ENCODE measurements at places on chromosomes 16 and 17. TPM values are rescaled to one million over a fixed set of nuclear protein-coding genes. Genes with fewer than 3 reads are reported as not detected.

DNA sequence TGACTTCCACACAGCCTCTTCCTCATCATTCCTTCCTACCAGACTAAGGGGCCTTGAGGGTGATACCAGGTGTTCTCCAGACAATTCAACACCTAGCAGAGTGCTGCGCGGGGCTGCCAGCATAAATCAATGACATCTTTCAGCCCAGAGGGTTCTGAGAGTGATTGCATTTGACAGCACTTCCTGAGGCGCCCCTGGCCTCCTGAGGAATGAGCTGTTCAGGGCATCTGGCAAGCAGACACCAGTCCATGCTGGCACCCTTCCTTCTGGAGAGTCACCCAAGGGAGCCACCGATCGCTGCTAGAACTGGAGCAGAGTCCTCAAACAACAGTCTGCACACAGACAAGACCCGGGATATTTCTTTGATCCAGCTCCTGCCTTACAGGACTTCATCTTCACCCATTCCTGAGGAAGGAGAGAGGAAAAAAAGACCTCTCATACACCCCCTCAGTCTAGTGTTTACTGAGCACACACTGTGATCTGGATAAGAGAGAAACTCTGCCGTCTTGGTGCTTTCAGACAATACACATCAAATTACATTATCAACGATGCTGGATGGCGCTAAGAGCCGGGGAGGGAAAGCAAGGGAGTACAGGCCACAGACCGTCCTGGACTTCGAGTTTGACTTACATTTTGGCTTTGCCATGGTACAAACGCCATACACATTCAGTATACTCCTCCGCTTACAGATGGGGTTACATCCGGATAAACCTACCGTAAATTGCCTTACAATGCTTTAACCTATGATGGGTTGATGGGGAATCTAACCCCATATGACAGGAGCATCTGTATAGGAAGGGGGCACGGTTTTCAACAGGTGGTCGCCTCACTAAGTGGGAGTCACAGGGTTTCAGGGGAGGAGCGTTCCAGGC, 23.0 kb downstream of the NPTX1 start:
- no peak for DNase-seq
- H3K4me1 ChIP-seq, result peaks cover 4% of the 10 kb centered on the region
- H3K27ac ChIP-seq, result no peak overlapping the region
- H3K4me3 ChIP-seq, result peak overlapping the region; percentile 87
- no peaks in the 10 kb centered on the region for H3K27me3 ChIP-seq
- no peaks in the 10 kb centered on the region for H3K36me3 ChIP-seq

Gene SPAG7
- 85.3 TPM for total RNA-seq

Gene SPN
- total RNA-seq, result 2.1 TPM

DNA sequence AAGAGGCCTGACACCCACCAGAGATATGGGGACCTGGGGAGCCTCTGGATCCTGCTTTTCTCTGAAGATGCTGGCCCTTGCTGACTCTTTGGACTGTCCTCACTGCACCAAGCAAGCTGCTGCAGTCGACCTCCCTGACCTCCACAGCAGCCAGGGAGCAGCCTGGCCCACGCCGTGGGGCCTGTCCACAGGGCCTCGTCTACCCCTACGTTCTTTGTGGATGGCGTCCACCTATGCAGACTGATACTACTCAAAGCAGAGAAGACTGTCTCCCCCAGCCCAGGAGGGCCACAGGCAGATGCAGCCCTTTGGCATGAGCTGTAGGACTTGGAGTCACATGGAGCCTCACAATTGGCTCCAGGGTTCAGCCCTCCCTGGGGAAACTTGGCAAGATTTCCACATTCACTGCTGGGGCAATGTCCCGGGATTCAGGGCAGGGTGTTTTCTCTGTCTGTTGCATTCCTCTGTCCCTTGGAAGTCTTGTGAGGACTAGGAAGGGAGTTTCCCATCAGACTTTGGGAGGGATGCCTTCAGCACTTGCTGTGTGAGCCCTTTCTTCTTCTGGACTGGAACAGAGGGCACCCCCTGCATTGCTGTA, 152.2 kb downstream of the NTN1 start:
- H3K4me1 ChIP-seq, result peaks cover 14% of the 10 kb centered on the region

DNA sequence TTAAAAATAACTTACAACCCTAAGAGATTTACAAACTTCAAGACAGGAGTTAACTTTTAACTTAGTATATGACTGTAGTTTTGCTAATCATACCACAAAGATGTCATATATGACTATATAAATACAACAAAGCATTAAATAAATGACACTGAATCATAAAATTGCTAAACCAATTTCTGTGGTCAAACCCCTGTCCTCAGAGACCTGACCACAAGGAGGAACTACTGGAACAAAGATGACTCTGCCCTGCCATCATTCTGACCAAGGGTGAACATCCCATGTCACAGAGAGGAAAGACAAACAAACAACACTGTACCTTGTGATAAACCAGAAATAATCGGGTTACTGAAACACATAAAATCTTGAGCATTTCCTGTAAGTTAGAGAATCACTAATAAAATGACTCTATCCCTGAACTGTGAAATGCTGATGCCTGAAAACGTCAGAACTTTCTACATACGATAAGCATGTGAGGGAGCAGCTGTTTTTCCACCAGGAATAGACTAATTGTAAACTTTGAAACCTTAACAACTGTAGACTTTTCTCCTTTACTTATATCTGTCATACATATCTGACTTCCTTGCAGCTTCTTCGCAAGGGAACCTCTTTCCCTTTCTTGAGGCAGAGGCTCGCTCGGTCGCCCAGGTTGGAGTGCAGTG, 47.9 kb downstream of the WDR59 start:
- H3K27ac ChIP-seq, result no peak overlapping the region
- no peaks in the 10 kb centered on the region for H3K4me1 ChIP-seq
- H3K4me3 ChIP-seq, result no peak overlapping the region
- peaks cover 22% of the 10 kb centered on the region for H3K36me3 ChIP-seq
- no peak for DNase-seq

- peaks cover 7% of the 10 kb centered on the region for H3K4me1 ChIP-seq
- no peaks in the 10 kb centered on the region for H3K27me3 ChIP-seq
- no peak overlapping the region for H3K4me3 ChIP-seq
- no peak overlapping the region for H3K27ac ChIP-seq
- no peaks in the 10 kb centered on the region for H3K36me3 ChIP-seq
Measured at GRCh38 chr17:77320485-77321256, 179.9 kb downstream of the SEC14L1 start.

Gene KRT32
- not detected for total RNA-seq

Gene SPNS2
- total RNA-seq, result 2.3 TPM

GRCh38 chr17:40260528-40260927, 27.2 kb upstream of the CDC6 start:
- H3K27ac ChIP-seq, result no peak overlapping the region
- no peak for DNase-seq
- peaks cover 28% of the 10 kb centered on the region for H3K36me3 ChIP-seq
- no peaks in the 10 kb centered on the region for H3K4me1 ChIP-seq
- no peaks in the 10 kb centered on the region for H3K27me3 ChIP-seq

Gene MT1X
- total RNA-seq, result 293 TPM

GRCh38 chr17:73589363-73589980, 54.8 kb downstream of the SDK2 start:
- no peak overlapping the region for H3K27ac ChIP-seq
- DNase-seq, result no peak
- H3K27me3 ChIP-seq, result no peaks in the 10 kb centered on the region
- H3K36me3 ChIP-seq, result no peaks in the 10 kb centered on the region

- H3K36me3 ChIP-seq, result no peaks in the 10 kb centered on the region
- no peak for DNase-seq
- no peaks in the 10 kb centered on the region for H3K27me3 ChIP-seq
- H3K27ac ChIP-seq, result no peak overlapping the region
Measured at GRCh38 chr17:50081757-50082156, 13.4 kb upstream of the PDK2 start.

DNA sequence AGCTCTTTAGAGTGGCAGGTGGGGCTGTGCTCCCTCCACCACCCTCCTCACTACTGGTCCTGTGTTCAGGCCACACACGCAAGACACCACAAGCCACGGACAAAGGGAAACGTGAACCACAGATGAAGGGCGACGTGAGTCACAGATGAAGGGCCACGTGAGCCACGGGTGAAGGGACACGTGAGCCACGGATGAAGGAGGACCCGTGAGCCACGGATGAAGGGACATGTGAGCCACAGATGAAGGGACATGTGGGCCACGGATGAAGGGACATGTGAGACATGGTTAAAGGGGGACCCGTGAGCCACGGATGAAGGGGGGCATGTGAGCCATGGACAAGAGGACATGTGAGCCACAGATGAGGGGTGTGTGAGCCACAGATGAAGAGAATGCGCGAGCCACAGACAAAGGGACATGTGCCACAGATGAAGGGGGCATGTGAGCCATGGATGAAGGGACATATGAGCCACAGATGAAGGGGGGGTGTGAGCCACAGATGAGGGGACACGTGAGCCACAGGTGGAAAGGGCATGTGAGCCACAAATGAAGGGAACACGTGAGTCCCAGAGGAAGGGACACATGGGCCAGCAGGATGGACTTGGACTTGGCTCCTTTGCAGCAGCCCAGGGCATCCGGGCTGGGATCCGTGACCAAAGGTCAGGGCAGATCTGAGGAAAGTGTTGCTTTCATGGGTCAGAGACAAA, 15.6 kb downstream of the ZNF469 start:
- no peaks in the 10 kb centered on the region for H3K4me1 ChIP-seq
- H3K36me3 ChIP-seq, result no peaks in the 10 kb centered on the region
- H3K4me3 ChIP-seq, result no peak overlapping the region

GRCh38 chr17:64099543-64099942, 30.4 kb downstream of the ERN1 start:
- no peaks in the 10 kb centered on the region for H3K4me1 ChIP-seq
- no peaks in the 10 kb centered on the region for H3K36me3 ChIP-seq
- H3K4me3 ChIP-seq, result no peak overlapping the region
- H3K27me3 ChIP-seq, result no peaks in the 10 kb centered on the region
- H3K27ac ChIP-seq, result no peak overlapping the region
- no peak for DNase-seq

- peaks cover 8% of the 10 kb centered on the region for H3K36me3 ChIP-seq
- DNase-seq, result no peak
- 0 out of 2 replicates have a peak overlapping the region, but pooled peaks have one; percentile 99 for H3K27ac ChIP-seq
- H3K4me1 ChIP-seq, result peaks cover 13% of the 10 kb centered on the region
Measured at GRCh38 chr16:71896764-71897368, 1.5 kb downstream of the IST1 start.

DNA sequence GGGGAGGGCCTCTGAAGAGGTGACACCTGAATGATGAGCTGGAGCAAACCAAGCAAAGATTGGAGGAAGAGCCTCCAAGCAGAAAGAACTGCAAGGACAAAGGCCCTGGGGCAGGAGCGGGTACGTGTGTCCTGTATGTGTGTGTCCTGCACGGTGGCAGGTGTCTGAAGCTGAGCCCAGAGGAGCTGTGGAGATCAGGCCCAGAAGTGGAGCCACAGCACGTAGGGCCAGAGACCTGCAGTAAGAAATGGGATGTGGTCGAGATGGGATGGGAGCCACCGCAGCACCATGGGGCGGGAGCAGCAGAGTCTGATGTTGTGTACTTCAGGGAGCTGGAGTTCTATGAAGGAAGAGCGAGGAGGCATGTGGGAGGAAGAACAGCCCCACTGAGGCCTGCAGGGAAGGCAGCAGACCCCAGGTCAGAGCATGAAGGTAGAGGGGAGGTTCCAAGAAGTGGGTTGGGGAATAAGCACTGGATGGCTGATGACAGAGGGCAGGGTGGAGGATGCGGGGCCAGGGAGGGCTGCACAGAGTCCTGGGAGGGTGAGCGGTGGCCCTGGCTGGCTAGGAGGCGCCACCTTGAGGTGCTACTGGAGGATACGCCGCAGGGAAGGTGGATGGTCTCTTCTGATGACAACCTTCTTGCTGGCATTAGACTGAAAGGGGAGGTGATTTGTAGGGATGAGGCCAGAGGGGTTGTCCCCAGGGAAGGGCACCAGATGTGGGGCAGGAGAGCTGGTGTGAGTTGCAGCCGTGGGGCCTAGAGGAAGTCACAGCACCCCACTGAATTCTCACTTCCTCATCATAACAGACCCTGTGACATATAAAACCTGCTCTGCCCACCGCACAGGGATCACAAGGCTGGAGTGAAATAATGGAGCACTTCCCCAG, 10.6 kb upstream of the CETP start:
- no peak overlapping the region for H3K4me3 ChIP-seq
- DNase-seq, result peak; percentile 82
- H3K27me3 ChIP-seq, result no peaks in the 10 kb centered on the region
- no peaks in the 10 kb centered on the region for H3K36me3 ChIP-seq
- no peak overlapping the region for H3K27ac ChIP-seq
- no peaks in the 10 kb centered on the region for H3K4me1 ChIP-seq

- H3K27ac ChIP-seq, result no peak overlapping the region
- no peaks in the 10 kb centered on the region for H3K4me1 ChIP-seq
Measured at GRCh38 chr16:56263711-56264608, 72.7 kb downstream of the GNAO1 start.

DNA sequence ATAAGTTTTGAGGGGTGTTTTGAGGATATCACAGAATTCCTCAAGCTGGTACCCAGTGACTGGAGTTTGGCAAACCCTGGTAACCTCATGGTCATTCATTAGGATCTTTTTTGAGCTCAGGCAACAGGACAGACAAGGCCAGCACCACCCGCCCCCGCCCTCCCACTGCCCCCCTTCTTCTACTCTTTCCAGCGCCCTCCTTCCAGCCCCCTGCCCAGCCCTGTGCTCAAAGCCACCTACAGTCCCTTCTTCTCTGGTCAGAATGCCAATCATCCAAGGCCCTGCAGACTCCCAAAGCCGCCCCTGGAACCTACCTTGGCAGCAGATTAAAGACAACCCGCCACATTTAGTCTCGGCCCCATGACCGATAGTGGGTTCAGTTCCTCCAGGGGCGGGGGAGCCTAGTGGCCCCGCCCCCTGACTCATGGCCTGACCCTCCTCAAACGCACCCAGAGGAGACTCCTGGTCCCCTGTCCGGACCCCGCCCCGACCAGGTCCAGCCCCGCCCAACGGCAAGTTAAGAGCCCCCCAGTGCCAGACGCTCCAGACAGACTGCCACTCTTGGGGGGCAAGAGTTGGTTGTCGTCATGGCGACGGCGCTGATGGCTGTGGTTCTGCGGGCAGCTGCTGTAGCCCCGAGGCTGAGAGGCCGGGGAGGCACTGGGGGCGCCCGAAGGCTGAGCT, at the start of gene NAGS:
Gene NAGS (plus strand): TSS at position 546 of the 684 bp plus-strand sequence. CDS start 42 bp downstream, at position 588.
- H3K4me1 ChIP-seq, result peaks cover 14% of the 10 kb centered on the region
- no peak within 1 kb of the TSS for H3K27ac ChIP-seq
- peak; percentile 71 for DNase-seq

- H3K27ac ChIP-seq, result no peak overlapping the region
- no peaks in the 10 kb centered on the region for H3K4me1 ChIP-seq
- DNase-seq, result peak; percentile 44
- H3K27me3 ChIP-seq, result no peaks in the 10 kb centered on the region
Measured at GRCh38 chr16:88505405-88506082, 52.5 kb downstream of the ZFPM1 start.

DNA sequence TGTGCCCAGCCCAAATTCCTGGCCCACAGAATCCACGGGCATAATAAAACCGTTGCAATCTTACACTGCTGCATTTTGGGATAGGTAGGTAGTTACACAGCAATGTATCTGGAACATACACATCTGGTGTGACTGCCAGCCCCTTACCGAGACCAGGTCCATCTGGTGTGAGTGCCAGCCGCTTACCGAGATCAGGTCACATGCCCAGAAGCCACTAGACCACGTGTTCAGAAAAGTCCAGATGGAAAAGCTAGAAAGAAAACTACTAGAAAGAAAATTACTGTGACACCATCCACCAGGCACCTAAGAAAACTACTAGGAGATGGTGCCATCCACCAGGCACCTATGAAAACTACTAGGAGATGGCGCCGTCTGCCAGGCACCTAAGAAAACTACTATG, 19.4 kb downstream of the PIK3R5 start:
- H3K27ac ChIP-seq, result no peak overlapping the region
- no peaks in the 10 kb centered on the region for H3K27me3 ChIP-seq

GRCh38 chr16:1651094-1651973, 26.7 kb upstream of the JPT2 start:
- H3K4me3 ChIP-seq, result no peak overlapping the region
- DNase-seq, result no peak
- H3K27me3 ChIP-seq, result no peaks in the 10 kb centered on the region
- no peak overlapping the region for H3K27ac ChIP-seq
- no peaks in the 10 kb centered on the region for H3K4me1 ChIP-seq
